ENCODE measurements at places on chromosomes 6 and 20.
A peak's percentile ranks its signal among the peaks of the same experiment; 100 is the strongest.

DNA sequence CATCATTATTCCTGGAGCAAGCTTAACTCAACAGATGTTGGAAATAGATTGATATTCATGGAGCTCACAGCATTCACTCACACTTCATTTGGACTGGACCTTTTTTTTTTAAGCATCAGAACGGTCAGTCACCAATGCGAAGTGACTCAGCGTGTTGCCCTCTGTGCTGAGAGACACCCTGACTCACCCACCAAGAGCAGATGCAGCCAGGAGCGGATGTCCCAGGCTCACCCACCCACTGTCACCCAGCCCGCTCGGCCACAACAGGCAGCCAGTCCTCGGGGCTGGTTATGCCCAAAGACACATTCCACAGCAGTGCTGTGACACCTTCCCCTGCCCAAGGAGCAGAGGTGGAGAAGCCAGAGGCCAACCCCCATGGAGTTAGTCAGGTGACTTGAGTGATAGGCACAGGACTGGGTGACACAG is 15.7 kb downstream of the RNASET2 start:
- no peak for DNase-seq

DNA sequence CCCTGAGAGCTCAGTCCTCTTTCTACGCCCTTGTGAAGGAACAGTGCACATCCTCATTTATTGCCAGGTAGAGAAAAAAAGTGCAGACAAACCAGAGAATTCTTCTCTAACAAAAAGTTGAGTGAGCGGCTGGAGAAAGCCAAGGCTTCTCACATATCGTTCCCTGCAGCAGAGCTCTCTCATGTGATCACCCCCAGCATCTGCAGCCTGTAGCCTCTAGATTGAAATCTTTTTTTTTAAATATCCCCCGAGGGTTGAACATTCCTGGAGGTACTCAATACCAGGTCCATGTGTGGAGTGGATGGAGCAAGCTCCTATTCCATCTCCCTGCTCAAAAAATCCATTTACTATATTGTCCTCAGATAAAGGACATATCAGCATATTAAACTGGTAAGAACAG is 22.9 kb upstream of the ZNF133 start:
- no peak for DNase-seq

DNA sequence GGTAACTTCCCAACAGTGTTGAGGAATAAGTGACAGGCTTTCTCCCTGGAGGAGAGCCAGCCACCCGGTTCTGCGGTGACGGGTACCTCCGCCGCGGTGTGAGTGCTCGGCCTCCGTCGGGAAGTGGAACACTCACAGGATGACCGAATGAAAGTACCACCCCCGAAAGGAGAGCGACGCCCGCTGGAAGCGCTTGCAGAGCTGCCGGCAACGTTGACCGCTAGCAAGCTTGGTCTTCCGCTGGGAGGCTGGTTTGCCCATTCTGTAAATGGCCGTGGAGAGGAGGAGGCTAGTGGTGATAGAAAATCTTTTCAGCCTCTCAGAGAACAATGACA is 614 bp upstream of the TMEM242 start:
- DNase-seq = peak; percentile 50

- no peak for DNase-seq
Observed at GRCh38 chr6:14739827-14740226, 506.0 kb upstream of the JARID2 start.

DNA sequence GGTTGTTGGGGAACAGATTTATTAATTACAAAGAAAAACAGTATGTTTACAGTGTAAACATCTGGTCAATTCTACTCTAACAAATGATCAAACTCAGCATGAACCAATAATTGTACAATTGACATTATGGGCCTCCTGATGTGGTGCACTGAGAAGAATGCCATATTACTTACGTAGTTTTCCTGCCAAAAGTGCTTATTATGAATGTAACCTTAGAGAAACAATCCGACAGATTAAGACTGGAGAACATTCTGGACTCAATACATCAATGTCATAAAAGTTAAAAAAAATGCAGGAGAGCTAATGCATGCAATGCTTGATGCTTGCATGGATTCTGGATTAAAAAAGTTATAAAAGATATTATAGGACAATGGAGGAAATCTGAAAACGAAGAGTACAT is 69.0 kb downstream of the LYRM4 start:
- no peak for DNase-seq

GRCh38 chr6:39433630-39434029 is 111.1 kb upstream of the KCNK16 start:
- no peak for DNase-seq

- DNase-seq = no peak
Observed at GRCh38 chr20:58127701-58128111, 100.7 kb downstream of the ANKRD60 start.

DNA sequence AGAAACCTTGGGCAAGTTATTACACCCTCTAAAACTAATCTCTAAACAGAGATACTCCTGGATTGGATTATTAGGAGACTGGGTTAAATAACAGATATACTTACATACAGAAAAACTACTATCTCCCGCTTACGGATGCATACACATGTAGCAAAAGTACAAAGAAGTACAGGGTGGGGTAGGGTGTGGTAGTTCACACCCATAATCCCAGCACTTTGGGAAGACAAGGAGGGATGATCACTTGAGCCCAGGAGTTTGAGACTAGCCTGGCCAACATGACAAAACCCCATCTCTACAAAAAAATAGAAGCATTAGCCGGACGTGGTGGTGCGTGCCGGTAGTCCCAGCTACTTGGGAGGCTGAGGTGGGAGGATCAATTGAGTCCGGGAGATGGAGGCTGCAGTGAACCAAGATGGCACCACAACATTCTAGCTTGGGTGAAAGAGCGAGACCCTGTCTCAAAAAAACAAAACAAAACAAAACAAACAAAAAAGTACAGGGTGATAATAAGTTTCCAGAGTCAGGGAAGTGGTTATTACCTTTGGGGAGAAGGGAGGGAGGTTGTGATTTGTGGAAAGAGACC is 8.1 kb downstream of the PIM1 start:
- DNase-seq = no peak
